ENCODE measurements at places on chromosomes 11 and 22. TPM values are rescaled to one million over a fixed set of nuclear protein-coding genes. Genes with fewer than 3 reads are reported as not detected.

DLG2 gene
- total RNA-seq: 2.1 TPM

GUCY1A2 gene
- total RNA-seq: 4.0 TPM

SCGB2A2 gene
- total RNA-seq: not detected

OR51B2 gene
- not detected for total RNA-seq

OR5B21 gene
- not detected for total RNA-seq

AASDHPPT gene
- total RNA-seq: 63.6 TPM

TEX12 gene
- total RNA-seq: not detected

RFPL3 gene
- total RNA-seq: not detected

SPON1 gene
- total RNA-seq: 13.2 TPM

SLC16A8 gene
- 0.26 TPM for total RNA-seq

ACR gene
- total RNA-seq: not detected

- DNase-seq: no peak
Observed at GRCh38 chr11:8293171-8293570, 29.5 kb upstream of the LMO1 start.

DNA sequence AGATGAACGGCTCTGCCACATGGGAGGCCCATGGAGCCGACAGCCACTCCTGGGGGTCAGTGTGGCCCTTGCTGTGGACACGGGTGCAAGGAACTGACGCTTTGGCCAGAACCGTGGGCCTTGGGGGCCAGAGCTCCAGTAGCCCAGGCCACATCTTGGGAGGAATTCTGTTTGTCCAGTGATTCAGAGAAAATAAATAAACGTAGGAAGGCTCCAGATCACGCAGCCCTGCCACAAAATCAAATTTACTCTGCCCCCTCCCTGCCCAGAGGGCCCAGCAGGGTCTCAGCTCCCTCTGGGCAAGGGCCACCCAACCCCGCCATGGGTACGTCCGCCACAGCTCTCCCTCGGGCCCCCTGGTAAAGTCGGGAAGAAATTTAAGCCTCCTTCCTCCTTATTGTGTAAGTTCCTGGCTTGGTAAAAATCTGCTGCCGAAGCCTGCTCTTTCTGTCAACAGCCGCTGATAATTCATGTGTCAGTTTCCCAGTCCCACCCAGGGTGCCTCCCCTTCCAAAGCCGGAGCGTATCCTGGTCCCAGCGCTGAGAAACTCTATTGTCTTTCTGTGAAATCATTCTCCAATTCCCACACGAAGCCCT is 6.9 kb upstream of the MUC5AC start:
- no peak for DNase-seq

DNA sequence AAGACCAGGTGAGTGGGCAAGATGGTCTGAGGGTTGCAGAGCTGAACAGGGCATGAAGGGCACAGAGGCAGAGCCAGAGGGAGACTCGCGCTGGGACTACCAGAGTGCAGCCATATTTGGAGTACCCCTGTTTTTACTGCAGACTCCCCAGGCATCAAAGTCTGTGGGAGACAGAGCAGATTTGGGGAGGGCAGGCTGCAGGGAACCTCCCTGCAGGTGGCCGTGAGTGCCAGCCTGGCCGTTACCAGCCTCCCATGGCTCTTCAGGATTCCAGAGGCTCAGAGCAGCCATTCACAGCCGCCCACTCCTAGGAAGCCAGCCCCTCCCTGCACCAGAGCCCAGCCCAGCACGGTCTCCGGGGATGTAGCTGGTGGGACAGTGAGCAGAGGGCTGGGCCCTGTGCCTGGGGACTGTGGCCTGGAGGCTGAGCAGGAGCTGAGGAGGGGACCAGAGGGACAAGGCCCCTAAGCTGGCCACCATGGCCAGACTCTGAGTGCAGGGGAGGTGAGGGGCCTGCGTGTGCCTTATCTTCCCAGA is at the start of gene SEPTIN3:
Gene SEPTIN3 (plus strand): TSS at position 334 of the 537 bp plus-strand sequence. CDS start 2,050 bp downstream, outside the sequence.
- DNase-seq: no peak

- DNase-seq: no peak
Observed at GRCh38 chr11:10164621-10165020, 129.4 kb downstream of the SBF2 start.

DNA sequence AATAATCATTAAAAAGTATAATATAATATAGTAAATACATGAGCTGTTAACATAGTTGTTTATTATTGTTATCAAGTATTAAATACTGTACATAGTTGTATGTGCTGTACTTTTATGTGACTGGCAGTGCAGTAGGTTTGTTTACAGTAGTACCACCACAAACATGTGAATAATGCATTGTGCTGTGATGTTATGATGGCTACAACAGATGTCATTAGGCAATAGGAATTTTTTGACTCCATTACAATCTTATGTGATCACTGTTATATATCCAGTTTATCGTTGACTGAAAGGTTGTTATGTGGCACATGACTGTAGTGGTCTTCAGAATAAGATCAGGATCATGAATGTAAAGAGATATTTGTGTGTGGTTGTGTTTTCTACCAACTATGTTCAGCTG is 577.8 kb downstream of the JRKL start:
- no peak for DNase-seq

GRCh38 chr11:48081151-48082010 is 101.0 kb downstream of the PTPRJ start:
- no peak for DNase-seq

DNA sequence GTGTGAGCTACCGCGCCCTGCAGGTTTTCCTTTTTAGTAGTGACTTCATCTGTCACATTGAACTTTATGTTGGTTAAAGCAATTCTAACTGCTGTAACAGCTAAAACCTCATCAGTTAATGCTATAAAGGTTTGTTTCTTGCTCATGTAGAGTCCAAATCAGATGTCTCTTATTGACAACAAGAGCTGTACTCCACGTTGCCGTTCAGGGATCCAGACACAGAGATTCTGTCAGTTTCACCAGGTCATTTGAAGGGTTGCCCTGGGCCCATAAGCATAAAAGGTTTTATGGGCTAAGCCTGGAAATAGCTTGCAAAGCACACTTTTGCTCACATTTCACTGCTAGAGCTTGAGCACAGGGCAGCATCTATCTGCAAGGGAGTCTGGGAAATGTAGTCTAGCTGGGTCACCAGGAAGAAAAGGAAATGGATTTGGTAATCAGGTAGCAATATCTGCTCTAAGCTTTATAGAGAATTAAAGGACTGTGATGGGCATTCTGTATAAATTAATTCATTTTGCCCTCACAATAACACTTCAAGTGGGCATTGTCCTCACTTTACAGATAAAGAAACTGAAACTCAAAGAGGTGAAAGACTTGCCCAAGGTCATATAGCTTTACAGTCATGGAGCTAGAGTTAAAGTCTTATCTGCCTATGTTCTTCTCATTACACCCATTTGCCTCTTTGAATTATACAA is 25.2 kb upstream of the PTPRJ start:
- DNase-seq: no peak

GRCh38 chr11:27277843-27278242 is 85.2 kb downstream of the CCDC34 start:
- no peak for DNase-seq

DNA sequence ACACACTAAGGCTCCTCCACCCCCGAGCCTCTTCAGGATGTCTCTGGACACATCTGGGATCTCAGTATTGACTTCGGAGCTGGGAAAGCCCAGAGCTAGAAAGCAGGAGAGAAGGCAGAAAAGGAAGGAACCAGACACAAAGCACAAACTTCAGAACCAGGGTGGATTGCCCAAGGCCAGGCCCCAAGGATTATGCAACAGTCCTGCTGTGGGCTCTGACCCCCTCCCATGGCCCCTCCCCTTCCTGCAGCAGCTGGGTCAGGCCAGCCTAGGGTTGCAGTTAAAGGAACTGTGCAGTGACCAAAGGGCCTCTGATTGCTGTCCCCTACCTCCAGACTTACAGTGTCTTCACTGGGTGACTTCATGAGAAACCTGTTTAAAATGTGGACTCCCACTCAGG is 5.3 kb downstream of the KCNE3 start:
- no peak for DNase-seq

- DNase-seq: peak; percentile 55
Observed at GRCh38 chr11:92886243-92886905, 83.1 kb upstream of the MTNR1B start.

- DNase-seq: no peak
Observed at GRCh38 chr11:69472541-69473275, 8.8 kb upstream of the LINC01488 start.

DNA sequence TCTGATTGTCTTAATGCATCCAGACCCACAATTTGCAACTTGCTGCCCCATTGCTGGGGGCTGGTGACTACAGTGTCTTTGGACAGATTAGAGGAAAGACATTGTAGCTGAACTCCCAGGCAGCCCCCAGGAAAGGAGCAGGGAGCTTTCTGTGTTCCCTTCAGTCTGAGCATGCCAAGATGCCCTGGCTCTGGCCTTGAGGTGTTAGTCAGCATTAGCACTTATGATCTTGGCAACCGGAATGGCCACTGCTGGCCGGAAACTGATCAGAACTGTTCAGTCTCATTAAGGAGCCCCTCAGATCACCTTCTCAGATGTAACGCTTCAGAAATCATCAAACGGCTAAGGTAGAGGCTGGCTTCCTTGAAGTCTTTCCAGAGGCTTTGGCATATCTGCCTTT is 195.2 kb downstream of the NAV2 start:
- DNase-seq: no peak

DNA sequence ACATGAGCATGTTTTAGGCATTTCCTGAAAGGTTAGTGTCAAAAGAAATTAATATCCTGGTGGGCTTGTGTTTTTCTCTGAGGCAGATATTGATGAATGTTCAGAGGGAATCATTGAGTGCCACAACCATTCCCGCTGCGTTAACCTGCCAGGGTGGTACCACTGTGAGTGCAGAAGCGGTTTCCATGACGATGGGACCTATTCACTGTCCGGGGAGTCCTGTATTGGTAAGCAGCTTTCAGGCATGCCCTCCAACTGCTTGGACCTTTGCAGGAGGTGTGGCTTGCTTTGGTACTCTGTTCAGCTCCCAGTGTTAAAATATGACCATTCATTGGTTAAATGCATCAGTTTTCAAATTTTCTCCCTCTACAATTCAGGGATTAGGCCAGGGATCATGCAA is 658.6 kb upstream of the ANO5 start:
- DNase-seq: no peak

- no peak for DNase-seq
Observed at GRCh38 chr22:41979423-41980250, 10.4 kb downstream of the SEPTIN3 start.

GRCh38 chr22:37285937-37286336 is 3.6 kb downstream of the CYTH4 start:
- no peak for DNase-seq

GRCh38 chr11:99325847-99326246 is 305.1 kb downstream of the CNTN5 start:
- no peak for DNase-seq

GRCh38 chr11:947744-948143 is 22.1 kb downstream of the AP2A2 start:
- DNase-seq: no peak

GRCh38 chr11:129640671-129641070 is 175.0 kb upstream of the TMEM45B start:
- no peak for DNase-seq

GRCh38 chr11:117199053-117199915 is at the start of gene TAGLN:
Gene TAGLN (plus strand): TSS chr11:117199370. CDS start chr11:117203014, 3,644 bp downstream.
- peak; percentile 15 for DNase-seq

GRCh38 chr11:17544181-17544622 is at the start of gene USH1C:
Gene USH1C (minus strand): TSS chr11:17544416. CDS start chr11:17544307, 109 bp downstream.
- peak; percentile 31 for DNase-seq

DNA sequence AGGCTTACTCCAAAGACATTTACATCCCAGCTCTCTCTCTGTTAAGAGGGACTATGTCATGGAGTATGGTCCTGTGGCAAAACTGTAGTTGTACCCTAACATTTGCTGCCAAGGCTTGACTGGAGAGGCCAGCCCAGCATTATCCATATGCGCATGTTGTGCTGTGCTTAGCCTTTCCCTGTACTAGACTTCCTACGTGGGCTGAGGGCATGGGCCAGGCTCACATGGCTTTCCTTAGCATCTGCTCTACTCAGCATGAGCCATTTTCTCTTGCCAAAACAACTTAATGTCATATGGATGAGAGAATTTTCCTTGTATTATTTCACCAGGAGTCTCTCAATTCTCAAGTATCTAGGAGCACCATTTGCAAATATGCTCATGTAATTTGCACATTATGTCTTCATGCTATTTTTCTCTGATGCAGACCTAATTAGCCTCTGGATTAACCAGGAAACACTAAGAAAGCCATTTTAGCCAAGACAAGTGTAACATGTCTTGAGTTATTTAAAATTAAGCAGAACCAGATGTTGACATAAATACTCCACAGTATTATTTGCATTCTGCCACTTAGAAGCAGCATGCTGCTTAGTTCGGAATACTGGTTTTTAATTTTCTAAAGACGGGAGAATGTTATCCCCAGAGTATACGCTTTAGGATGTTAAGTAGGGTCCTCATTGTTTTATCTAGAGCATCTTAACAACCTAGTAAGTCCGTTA is 71.7 kb upstream of the FAR1 start:
- DNase-seq: no peak

- no peak for DNase-seq
Observed at GRCh38 chr11:18798799-18799469, 7.3 kb upstream of the PTPN5 start.

DNA sequence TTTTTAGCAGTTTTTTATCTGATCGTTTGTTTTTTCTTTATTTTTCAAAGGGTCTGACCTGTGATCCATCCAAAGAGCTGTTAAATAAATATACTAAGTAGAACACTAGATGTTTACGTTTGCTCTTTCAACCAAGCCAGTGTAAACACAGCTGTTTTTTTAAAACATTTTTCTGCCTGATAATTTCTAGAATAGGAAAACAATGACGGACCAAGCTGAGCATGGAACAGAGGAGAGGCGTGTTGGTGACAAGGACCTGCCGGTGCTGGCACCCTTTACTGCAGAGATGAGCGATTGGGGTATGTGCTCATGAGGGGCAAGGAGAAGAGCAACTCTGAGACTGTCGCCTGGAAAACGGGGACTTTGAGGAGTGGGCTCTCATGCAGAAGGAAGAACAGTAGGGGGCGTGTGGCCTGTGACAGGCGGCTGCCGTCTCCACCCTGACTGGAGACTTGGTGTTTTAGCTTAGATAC is 28.6 kb upstream of the PANX2 start:
- peak; percentile 32 for DNase-seq

All from neural crest cell (in vitro differentiated cells).